IPS DF 6.9 (cell line): ENCODE measurements at places on chromosomes 7 and 10.

DNA sequence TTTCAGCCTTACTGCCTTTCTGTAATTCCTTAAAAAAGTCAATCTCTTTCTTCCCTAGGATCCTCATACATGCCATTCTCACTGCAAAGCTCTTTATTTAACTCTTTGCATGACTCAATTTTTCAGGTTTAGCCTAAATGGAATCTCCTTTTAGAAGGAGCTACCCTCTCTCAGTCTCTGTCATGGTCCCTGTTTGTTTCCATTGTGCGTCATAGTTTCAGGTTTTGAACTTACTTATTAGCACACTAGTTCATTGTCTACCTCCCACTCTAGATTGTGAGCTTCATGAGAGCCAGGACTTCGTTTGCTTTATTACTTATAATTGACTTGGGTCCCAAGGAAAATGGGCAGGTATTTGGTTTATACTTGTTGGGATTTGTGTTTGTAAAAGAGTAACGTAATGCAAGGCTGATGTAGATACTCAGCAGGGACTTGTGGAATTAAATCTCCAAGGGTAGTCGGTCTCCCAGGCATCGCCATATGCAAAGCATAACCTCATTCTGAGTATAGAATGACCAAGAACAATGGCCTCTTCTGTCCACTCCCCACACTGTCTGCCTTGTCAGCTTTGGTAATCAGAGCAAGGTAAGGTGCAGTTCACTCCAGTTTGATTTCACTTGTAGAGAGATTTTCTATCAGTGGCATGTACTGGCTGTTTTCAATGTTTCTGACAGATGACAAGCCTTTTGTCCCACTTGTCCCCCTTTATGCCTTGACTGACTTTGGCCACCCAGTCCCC is 252.0 kb downstream of the SORCS3 start:
- DNase-seq: no peak

- no peak for DNase-seq
Observed at GRCh38 chr10:25852364-25852941, 81.6 kb upstream of the MYO3A start.

GRCh38 chr7:129252128-129252527 is 27.3 kb downstream of the AHCYL2 start:
- DNase-seq: no peak

GRCh38 chr7:335358-336148 is 45.6 kb downstream of the FOXL3 start:
- DNase-seq: no peak

DNA sequence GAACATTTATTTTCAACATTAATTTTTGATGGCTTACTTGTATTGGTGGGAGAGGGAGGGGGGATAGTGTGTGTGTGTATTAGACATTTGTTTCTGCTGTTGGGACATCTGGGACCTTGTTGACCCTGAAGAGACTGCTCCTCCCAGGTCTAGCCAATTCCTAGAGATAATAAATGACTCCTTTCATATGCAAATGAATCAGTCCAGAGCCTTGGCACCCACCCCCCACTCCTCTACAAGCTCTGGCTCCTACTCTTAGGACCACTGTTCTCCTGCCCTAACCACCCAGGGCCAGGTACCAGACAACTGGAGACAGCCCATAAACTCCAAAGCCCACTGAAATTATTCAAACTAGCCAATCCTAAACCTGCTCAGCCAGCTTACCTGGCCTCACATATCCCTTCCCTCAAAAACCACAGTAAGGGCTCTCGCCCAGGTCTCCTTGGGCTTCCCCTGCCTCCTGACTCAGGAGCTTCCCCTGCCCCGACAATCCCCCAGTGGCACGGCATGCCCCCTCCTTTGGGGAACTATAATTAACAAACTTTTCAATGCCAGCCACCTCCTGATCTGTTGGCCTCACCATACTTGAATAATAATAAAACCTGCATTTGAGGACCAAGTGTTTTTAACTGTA is 233.3 kb downstream of the ELMO1 start:
- DNase-seq: no peak

GRCh38 chr7:3591944-3592343 is 290.9 kb downstream of the SDK1 start:
- DNase-seq: no peak

GRCh38 chr7:35420656-35421055 is 166.8 kb upstream of the TBX20 start:
- no peak for DNase-seq

DNA sequence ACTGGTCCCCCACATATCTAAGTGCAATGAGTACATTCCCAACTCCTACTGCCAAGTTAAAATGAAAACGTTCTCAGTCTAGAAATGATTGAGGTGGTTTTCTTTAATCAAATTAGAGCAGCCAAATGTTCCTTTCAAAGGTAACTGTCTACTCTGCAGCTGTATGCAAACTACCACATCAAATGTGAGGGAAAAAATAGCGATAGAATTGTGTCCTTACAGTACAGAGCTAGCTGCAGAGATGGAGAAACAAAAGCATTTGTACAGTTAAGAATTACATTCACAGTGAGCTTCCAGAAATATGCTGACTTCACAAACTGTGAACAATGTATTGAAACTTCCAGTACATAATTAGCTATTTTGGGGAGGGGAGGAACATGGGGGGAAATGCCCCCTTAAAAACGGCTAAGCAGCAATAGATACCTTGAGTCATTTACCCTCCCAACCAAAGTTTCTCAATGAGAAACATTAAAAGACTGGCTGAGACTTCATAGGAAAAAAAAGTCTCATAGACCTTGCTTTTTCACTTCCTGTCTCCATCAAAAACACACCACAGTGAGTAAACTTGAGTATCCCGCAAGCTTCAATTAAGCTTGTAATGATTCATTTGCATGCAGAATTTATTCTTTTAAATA is 22.9 kb downstream of the CDK6 start:
- no peak for DNase-seq

GRCh38 chr7:110058401-110058800 is 1032.5 kb upstream of the LRRN3 start:
- no peak for DNase-seq

GRCh38 chr7:116854132-116854531 is 8.3 kb upstream of the CAPZA2 start:
- no peak for DNase-seq

GRCh38 chr10:12348294-12348869 is 965 bp upstream of the CAMK1D start:
- DNase-seq: no peak

GRCh38 chr7:148883266-148884048 is 634 bp downstream of the EZH2 start:
- DNase-seq: no peak

DNA sequence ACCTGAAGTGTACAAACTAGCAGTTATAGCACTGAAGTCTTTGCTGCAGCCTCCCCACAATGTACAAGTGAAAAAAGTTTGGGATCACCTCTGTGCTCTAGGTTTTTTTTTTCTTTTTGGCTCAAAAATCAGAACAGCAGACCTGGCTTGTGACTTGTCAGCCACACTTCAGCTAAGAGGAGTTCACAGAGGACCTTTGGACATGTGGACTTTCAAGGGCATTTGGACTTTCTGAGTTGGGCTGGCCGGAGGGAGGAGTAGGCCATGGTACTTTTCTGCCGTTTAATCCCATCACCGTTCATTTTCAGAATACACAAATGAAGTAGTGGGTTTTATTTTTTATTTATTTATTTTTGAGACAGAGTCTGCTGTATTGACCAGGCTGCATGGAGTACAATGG is 21.9 kb upstream of the ACSL5 start:
- no peak for DNase-seq

DNA sequence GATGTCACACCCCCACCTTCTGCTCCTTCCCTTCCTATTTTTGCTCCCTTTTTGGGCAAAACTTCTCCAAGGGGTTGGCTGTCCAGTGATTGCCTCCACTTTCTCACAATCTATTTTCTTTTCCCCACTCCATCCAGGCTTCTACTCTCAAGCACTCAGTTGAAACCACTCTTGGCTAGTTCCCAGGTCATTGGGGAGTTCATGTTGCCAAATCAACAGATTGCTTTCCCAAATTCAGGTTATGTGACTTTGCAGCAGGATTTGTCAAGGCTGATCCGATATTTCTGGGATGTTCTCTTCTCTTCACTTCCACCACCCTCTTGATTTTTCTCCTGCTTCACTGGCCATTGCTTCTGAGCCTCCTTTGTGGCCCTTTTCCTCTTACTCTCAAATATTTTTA is 258.7 kb upstream of the SLC26A5 start:
- no peak for DNase-seq

DNA sequence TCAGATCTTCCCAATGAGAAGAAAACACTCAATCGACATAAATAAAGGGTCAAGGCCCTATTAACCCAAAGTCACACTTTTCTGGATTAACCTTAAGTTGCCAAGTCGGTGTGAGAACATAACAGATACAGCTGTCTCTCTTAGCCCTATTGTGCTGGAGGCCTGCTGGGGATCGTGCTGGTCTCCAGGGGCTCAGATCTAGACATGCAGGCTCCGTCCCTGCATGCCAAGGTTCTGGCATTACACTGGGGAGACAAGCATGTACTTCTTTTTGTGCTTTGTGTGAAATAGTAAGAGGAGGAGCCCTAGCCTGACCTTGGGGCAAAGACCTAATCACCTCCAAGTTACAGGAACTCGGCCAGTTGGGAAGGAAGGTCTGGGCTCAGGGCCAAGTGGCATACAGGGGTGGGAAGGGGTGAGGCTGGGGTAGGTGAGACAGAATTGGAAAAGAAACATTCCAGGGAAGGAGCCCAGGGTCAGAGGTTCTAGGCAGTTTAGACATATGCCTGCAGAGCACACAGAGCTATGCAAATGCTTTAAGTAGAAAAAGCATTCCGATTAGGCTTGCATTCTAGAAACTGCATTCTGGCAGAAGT is 216.4 kb downstream of the HECW1 start:
- no peak for DNase-seq

DNA sequence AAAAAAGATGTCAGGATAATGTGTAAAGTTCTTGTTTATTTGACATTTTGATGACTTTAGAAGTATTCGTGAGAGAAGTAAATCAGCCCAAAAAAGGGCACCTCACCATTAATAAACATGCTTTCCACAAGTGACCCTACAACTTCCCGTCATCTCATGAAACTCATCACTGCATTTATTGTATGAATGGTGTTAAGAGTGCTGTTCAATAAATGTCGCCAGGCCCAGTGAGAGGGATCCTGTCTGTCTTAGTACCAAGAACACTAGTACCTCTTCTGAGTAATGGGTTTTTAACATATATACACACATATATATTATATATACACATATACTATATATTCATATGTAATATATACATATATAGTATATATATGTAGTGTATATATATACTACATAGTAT is 61.9 kb downstream of the TMEM26 start:
- no peak for DNase-seq

GRCh38 chr10:707456-707855 is 18.0 kb upstream of the DIP2C start:
- no peak for DNase-seq

DNA sequence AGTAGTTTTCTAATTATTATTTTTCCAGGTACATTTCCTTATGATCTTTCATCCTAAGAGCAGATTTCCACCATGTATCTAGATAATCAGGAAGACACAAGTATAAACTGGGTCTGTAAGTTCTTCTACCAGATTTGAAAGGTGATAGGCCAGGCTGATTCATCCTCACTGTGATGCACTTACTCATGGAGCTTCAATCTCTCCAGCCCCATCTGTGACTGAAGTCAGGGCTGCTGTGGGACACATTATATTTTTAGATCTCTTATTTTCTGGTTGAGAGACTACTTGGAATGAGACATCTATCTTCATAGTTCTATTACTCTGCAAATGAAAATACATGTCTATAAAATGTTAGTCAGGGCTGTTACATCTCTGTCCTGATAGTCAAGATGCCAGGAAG is 85.5 kb upstream of the SLC25A13 start:
- DNase-seq: no peak

DNA sequence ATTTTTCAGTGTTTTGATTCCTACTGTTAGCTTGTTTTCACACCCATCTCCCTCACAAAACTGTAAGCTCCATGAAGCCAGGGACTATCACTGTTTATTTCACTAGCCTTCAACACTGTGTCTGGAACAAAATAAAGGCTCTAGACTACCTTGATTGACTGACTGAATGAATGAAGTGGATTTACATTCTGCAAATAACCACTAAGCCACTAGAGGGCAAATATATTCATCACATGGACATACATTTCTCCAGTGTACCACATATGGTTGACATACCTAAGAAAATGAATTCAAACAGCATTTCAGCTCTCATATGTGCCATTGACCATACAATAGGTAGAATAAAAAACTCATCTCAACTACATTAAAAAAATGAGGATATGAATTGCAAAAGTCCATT is 185.9 kb downstream of the RAB11FIP2 start:
- DNase-seq: no peak

DNA sequence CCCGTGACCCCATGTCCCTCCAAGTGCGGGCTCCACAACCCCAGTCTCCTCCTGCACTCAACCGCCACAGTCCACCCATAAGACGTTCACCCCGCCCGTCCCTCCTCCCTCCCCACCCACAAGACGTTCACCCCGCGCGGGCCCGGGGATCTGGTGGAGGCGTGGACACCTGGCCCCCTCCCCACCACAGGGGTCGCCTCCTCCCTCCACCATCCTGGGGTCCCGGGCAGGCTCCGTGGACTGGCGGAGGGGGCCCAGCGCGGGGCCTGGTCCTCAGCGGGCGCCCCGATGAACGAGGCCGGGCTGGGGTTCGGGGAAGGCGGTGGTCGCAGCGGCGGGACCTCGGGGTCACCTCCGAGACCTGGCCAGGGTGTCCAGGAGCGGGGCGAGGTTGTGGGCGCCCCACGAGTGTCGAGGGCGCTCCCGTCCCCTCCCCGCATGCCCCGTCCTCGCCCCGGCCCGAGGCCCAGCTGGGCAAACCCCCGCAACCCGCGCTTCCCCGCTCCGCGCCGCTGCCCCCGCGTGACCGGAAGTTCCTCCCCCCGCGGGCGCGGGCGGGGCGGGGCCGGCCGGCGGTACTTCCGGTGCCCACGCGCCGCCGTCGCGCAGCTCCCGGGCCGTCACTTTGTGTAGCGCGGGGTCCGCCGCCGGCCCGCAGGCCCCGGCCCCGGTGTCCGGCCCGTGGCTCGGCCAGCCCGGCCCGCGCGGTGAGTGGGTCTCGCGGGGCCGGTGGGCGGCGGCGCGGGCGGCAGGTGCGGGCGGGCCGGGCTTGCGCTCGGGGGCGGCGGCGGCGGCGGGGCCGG is at the start of gene ZNF316:
ZNF316 (plus strand) TSS at position 578 of the 803 bp plus-strand sequence. CDS start 5,092 bp downstream, outside the sequence.
- DNase-seq: no peak

GRCh38 chr10:120632047-120632446 is 175.0 kb downstream of the PLPP4 start:
- DNase-seq: no peak

GRCh38 chr7:127628445-127628844 is 10.5 kb upstream of the PAX4 start:
- no peak for DNase-seq

DNA sequence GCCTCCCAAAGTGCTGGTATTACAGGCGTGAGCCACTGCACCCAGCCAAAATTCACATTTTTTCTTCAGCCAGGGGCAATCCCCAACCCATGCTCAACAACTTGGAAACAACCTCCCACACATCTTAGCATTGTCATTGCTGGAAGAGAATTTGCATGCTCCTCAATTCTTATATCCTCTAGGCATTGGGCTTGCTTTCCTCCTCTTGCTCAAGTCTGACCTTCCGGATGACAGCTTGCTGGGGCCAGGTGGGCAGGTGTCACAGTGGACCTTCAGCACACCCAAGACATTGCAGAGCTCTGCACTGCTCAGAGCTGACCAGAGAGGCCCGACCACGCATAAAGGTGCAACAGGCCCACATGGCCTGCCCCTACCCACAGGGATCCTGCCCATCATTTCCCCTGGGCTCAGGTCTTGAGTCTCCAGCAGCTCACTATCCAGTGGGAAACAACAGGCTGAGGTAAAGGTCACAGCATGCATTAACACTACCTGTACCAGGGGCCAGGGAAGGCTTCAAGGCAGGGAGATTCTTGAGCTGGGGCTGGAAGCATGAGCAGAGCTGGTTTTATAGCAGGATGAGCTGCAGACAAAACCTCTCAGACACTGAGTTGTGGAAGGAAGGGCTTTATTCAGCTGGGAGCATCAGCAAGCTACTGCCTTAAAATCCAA is 6.8 kb upstream of the GPR15LG start:
- DNase-seq: no peak
